ENCODE measurements at places on chromosomes 2 and 18. TPM values are rescaled to one million over a fixed set of nuclear protein-coding genes. Genes with fewer than 3 reads are reported as not detected.

ALPG gene
- 0.27 TPM for total RNA-seq

DSC3 gene
- total RNA-seq: 5.2 TPM

IL36A gene
- not detected for total RNA-seq

KIF5C gene
- 24.3 TPM for total RNA-seq

ABCG8 gene
- total RNA-seq: not detected

WDCP gene
- total RNA-seq: 17.4 TPM

DLGAP1 gene
- 2.3 TPM for total RNA-seq

LAMA3 gene
- total RNA-seq: 0.50 TPM

NYAP2 gene
- total RNA-seq: 0.19 TPM
